ENCODE measurements at places on chromosomes 2 and 18. TPM values are rescaled to one million over a fixed set of nuclear protein-coding genes. Genes with fewer than 3 reads are reported as not detected.

Gene KCTD1
- total RNA-seq, result 42.0 TPM

- H3K4me1 ChIP-seq, result peaks cover 20% of the 10 kb centered on the region
- H3K27me3 ChIP-seq, result no peaks in the 10 kb centered on the region
- H3K36me3 ChIP-seq, result no peaks in the 10 kb centered on the region
- no peak for DNase-seq
- H3K27ac ChIP-seq, result no peak overlapping the region
Observed at GRCh38 chr2:172287190-172287589, 140.2 kb upstream of the ITGA6 start.

GRCh38 chr2:53018825-53019425 is 748.7 kb upstream of the CHAC2 start:
- no peak overlapping the region for H3K4me3 ChIP-seq
- DNase-seq, result no peak
- H3K27ac ChIP-seq, result no peak overlapping the region

GRCh38 chr2:174350018-174350417 is 15.3 kb downstream of the SP9 start:
- H3K27ac ChIP-seq, result no peak overlapping the region
- DNase-seq, result no peak
- no peaks in the 10 kb centered on the region for H3K4me1 ChIP-seq
- H3K27me3 ChIP-seq, result peaks cover 1% of the 10 kb centered on the region
- H3K4me3 ChIP-seq, result no peak overlapping the region

GRCh38 chr2:64669288-64669687 is 15.6 kb upstream of the SERTAD2 start:
- DNase-seq, result no peak
- H3K4me1 ChIP-seq, result no peaks in the 10 kb centered on the region
- no peak overlapping the region for H3K27ac ChIP-seq
- H3K27me3 ChIP-seq, result no peaks in the 10 kb centered on the region
- H3K36me3 ChIP-seq, result no peaks in the 10 kb centered on the region
- no peak overlapping the region for H3K4me3 ChIP-seq

- no peaks in the 10 kb centered on the region for H3K27me3 ChIP-seq
- no peaks in the 10 kb centered on the region for H3K36me3 ChIP-seq
- no peak overlapping the region for H3K4me3 ChIP-seq
- no peak overlapping the region for H3K27ac ChIP-seq
- no peaks in the 10 kb centered on the region for H3K4me1 ChIP-seq
Observed at GRCh38 chr2:144114760-144115159, 405.2 kb downstream of the ZEB2 start.

- no peak overlapping the region for H3K4me3 ChIP-seq
- no peaks in the 10 kb centered on the region for H3K4me1 ChIP-seq
- H3K36me3 ChIP-seq, result no peaks in the 10 kb centered on the region
- no peak for DNase-seq
- no peak overlapping the region for H3K27ac ChIP-seq
- H3K27me3 ChIP-seq, result no peaks in the 10 kb centered on the region
Observed at GRCh38 chr2:65277791-65278483, 50.3 kb downstream of the ACTR2 start.

DNA sequence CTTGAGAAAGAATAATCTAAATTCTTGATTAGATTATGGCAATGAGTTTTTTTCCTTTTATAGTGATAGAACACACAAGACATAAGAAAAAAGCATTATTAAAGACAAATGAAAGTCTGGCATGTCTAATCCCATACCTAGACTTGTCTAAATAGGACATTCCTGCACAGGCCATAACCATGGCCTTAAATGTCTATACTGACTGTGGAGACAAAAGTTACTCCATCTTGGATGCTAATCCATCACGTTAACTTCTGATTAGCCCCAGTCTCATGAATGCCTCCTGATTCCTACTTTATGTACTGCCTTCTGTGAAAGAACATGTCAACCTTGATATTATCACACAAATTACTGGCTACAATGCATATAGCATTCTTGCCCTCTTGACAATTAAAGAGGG is 23.6 kb downstream of the ORC2 start:
- DNase-seq, result no peak
- no peaks in the 10 kb centered on the region for H3K4me1 ChIP-seq
- no peak overlapping the region for H3K4me3 ChIP-seq
- no peaks in the 10 kb centered on the region for H3K36me3 ChIP-seq
- H3K27ac ChIP-seq, result no peak overlapping the region

DNA sequence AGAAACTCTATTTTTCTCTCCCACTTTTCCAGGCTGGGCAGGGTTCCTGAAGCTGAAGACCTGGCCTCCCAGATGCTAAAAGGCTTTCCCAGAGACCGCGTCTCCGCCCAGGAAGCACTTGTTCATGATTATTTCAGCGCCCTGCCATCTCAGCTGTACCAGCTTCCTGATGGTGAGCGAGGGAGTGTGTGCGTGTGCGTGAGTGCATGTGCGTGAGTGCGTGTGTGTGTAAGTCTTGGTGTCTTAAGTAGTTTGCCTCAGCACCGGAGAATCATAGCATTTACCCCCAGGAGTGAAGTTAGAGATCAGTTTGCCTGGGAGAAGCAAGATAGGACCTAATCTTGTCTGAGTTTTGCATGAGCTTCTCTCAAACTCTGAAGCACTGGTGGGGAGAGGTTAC is 73.7 kb downstream of the CDK15 start:
- no peak overlapping the region for H3K27ac ChIP-seq
- no peaks in the 10 kb centered on the region for H3K27me3 ChIP-seq
- no peak for DNase-seq
- peaks cover 8% of the 10 kb centered on the region for H3K4me1 ChIP-seq

GRCh38 chr2:150466741-150467620 is 20.5 kb downstream of the RND3 start:
- H3K27ac ChIP-seq, result peak overlapping the region; percentile 23
- peaks cover 47% of the 10 kb centered on the region for H3K4me1 ChIP-seq
- no peak overlapping the region for H3K4me3 ChIP-seq
- DNase-seq, result no peak
- H3K36me3 ChIP-seq, result no peaks in the 10 kb centered on the region
- no peaks in the 10 kb centered on the region for H3K27me3 ChIP-seq

DNA sequence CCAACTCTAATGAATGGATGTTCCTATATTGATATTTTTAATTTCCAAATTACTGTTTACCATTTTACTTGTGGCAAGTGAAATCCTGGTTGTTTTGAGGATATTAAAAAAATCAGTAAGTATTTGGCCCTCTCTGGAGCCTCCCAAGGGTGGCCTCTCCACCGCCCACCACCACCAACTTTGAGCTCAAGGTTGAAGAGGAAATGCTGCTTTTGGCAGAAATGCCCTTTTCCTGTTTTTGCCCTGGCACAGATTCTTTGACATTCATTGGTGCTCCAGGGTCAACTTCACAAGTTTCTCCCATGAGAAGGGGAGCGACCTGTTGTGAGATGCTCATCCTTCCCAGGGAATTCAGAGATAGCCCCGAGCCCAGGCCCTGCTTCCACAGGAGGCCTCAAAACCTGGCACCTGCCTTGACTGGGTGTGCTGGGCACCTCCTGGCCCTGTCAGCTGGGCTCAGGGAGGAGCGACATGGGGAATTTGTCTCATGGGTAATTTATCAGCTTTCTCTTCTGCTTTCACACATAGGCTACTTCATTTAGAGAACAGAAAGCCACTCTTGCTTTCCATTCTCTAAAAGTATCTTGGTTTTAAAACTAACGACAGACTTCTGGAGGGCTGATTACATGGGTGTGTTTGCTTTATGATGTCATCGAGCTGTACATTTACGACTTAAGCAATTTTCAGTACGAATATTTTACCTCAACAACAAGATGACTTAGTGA is 6.9 kb downstream of the CD8A start:
- H3K36me3 ChIP-seq, result no peaks in the 10 kb centered on the region
- no peak for DNase-seq
- peaks cover 1% of the 10 kb centered on the region for H3K27me3 ChIP-seq
- no peak overlapping the region for H3K4me3 ChIP-seq
- H3K4me1 ChIP-seq, result no peaks in the 10 kb centered on the region
- H3K27ac ChIP-seq, result no peak overlapping the region

- no peak for DNase-seq
- H3K27me3 ChIP-seq, result no peaks in the 10 kb centered on the region
- no peaks in the 10 kb centered on the region for H3K36me3 ChIP-seq
- no peak overlapping the region for H3K27ac ChIP-seq
- H3K4me3 ChIP-seq, result no peak overlapping the region
- H3K4me1 ChIP-seq, result no peaks in the 10 kb centered on the region
Observed at GRCh38 chr2:82837588-82838304, 1621.3 kb downstream of the SUCLG1 start.

- no peaks in the 10 kb centered on the region for H3K36me3 ChIP-seq
- H3K4me1 ChIP-seq, result peaks cover 61% of the 10 kb centered on the region
- no peak overlapping the region for H3K4me3 ChIP-seq
- DNase-seq, result no peak
- H3K27me3 ChIP-seq, result no peaks in the 10 kb centered on the region
Observed at GRCh38 chr2:203682688-203683130, 23.7 kb upstream of the CD28 start.

GRCh38 chr2:241842620-241843211 is 16.0 kb downstream of the PDCD1 start:
- no peaks in the 10 kb centered on the region for H3K36me3 ChIP-seq
- DNase-seq, result peak; percentile 31
- no peaks in the 10 kb centered on the region for H3K27me3 ChIP-seq
- H3K4me3 ChIP-seq, result no peak overlapping the region
- H3K27ac ChIP-seq, result peak overlapping the region; percentile 85

GRCh38 chr2:233081731-233082221 is 21.6 kb downstream of the INPP5D start:
- H3K36me3 ChIP-seq, result no peaks in the 10 kb centered on the region
- peak overlapping the region; percentile 73 for H3K27ac ChIP-seq
- H3K4me1 ChIP-seq, result peaks cover 29% of the 10 kb centered on the region
- DNase-seq, result no peak
- no peak overlapping the region for H3K4me3 ChIP-seq

- DNase-seq, result no peak
- H3K27me3 ChIP-seq, result no peaks in the 10 kb centered on the region
- no peaks in the 10 kb centered on the region for H3K4me1 ChIP-seq
Observed at GRCh38 chr2:110995911-110996310, 124.8 kb upstream of the BCL2L11 start.
